Hair follicular keratinocyte (primary cell): ENCODE measurements at places on chromosomes 1 and 21. TPM values are rescaled to one million over a fixed set of nuclear protein-coding genes. Genes with fewer than 3 reads are reported as not detected.

SDC3 gene
- total RNA-seq: 5.4 and 10.5 TPM in 2 replicates

HRNR gene
- not detected in 2 replicates for total RNA-seq

KDF1 gene
- 24.8 and 26.9 TPM in 2 replicates for total RNA-seq

HSPA6 gene
- total RNA-seq: 0.23 and 0.27 TPM in 2 replicates

ALPL gene
- not detected in 2 replicates for total RNA-seq

SH2D5 gene
- total RNA-seq: 77.1 and 90.8 TPM in 2 replicates

GBP7 gene
- not detected in 2 replicates for total RNA-seq
